ENCODE measurements at places on chromosomes 3 and 15.

DNA sequence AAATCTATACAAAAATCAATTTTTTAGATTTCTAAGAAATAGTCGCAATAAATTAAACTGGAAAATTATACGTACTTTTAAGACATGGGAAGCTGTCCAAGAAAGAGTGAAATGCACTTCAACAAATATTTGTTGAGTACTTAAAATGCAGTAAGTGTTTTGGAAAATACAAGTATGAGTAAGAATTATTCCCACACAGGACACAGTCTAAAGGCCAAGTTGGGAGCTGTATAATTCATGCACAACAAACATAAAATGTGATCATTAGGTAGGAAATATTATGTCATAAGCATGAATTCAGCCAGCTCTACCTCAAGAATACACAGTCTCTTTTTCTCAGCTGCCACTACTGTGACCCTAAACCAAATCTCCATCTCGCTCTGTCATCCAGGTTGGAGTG, 267.6 kb downstream of the CNTN3 start:
- no peak for DNase-seq

DNA sequence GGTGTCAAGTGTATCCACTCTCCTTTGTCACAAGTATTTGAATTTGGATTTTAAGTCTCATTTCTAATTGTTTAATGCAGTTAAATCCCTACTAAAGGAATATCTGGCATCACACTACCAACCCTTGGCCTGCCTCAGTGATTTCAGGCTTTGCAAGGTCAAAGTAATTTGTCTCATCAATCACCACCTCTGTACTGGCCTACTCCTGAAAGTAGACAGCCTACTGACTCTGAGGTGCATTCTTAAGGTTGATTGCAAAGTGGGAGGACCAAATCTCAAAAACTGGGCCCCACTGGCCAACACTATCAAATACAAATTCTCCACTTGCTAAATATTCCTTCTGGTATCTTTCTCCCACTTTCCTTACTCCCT, 851 bp upstream of the TEX55 start:
- no peak for DNase-seq

GRCh38 chr3:7437231-7437630, 576.3 kb downstream of the GRM7 start:
- no peak for DNase-seq

- no peak for DNase-seq
Observed at GRCh38 chr15:86644339-86644738, 564.7 kb downstream of the AGBL1 start.

GRCh38 chr15:28983432-28984311, 97.9 kb downstream of the APBA2 start:
- DNase-seq: no peak

DNA sequence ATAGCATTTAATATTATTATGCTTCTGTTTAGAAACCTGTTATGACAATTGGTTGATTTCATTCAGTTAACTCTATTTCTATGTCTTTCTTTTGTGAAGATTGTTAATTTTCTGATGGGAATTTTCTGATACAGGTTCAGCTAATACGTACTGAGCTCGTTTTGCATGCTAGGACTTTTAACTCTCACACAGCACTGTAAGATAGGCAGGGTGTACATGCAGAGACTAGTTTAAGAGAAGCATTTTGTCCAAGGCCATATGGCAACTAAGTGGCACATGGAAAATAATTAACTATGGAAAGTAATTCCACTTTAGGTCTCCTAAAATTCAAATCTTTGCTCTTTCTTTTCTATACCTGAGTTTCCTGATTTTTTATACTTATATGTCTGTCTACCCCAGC, 81.9 kb downstream of the IL1RAP start:
- no peak for DNase-seq

DNA sequence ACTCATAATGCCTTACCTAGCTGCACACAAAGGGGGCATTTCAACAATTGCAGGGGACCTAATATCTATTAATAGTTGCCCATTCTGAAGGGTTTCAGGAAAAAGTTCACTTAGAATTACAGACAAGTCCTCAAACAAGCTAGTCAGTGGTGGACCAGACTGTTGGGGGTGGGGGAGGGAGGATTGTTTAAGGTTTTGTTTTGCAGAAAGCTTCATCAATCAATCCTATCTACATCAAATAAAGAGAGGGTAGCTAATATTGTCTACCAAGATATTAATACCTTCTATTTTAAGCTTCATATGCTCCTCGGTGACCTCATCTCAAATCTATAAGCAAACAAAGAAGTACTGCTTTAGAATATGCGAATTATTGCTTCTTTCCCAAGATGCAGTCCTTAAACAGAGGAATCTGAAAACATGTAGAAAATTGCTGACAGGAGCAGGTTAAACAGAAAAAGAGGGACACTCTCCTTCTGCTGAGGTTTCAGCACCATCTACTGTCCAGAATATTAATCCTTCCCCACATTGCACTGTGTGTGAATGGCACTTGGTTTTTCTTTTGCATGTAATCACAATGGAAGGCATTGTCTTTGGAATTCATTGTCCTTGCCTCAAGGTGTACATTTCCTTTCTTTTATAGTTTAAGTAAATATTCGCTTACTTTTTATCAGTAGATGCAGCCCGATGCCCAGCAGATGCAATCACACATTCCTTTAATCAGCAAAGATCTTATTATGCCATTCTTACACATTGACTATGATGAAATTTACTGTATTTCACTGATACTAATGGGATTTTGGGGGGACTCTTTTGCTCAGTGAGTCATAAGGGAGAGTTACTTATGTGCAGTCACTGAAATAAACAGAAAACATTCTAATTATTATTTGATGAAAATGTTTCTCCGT, 94.7 kb downstream of the IL5RA start:
- DNase-seq: no peak

- DNase-seq: no peak
Observed at GRCh38 chr15:29680465-29681165, 141.7 kb downstream of the TJP1 start.

- DNase-seq: no peak
Observed at GRCh38 chr15:39315206-39315850, 265.6 kb upstream of the THBS1 start.

DNA sequence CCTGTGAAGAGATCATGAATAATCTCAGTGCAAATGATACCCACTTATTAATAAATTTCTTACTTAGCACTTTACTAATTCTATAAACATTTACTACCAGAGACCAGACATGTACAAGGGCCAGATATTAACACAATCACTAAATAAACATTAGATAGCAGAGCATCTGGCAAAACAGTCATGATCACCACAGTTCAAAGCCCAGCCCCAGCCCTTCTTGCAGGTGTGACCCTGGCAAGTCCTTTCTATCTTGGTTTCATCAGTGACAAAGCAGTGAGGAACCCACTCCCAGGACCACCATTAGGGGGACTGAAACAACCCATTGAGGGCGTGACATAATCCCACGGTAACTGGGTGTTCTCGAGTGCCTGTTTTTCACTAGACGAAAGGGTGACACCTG, 11.6 kb downstream of the ZXDC start:
- DNase-seq: no peak

- peak; percentile 76 for DNase-seq
Observed at GRCh38 chr3:18438586-18438985, 13.4 kb upstream of the SATB1 start.

DNA sequence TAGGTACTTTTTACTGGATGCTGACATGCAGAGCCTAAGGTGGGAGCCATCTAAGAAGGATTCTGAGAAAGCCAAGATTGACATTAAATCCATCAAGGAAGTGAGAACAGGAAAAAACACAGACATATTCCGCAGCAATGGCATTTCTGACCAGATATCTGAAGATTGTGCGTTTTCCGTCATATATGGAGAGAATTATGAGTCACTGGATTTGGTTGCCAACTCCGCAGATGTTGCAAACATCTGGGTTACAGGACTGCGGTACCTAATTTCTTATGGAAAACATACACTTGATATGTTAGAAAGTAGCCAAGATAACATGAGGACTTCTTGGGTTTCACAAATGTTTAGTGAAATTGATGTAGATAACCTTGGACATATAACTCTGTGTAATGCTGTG, 125.1 kb downstream of the PLCL2 start:
- no peak for DNase-seq

- DNase-seq: peak; percentile 23
Observed at GRCh38 chr3:187999821-188000220, 154.1 kb upstream of the LPP start.

DNA sequence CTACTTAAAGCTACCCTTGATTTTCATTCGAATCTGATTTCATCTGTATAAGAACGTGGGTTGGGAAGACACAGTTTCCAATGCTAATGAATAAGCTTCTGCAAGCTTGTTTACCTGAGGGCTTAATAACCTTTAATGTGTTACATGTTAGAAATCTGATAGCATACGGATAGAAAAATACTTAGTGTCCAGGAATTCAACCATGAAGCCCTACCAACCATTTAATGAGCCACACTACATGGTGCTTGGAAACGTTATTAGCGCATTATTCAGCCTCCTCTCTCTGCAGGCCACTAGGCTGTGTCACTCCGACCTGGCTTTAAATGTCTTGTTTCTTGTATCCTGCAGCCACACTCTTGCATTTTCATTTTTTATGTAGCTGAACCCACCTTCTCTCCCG, 1.6 kb downstream of the FAM81A start:
- DNase-seq: no peak

DNA sequence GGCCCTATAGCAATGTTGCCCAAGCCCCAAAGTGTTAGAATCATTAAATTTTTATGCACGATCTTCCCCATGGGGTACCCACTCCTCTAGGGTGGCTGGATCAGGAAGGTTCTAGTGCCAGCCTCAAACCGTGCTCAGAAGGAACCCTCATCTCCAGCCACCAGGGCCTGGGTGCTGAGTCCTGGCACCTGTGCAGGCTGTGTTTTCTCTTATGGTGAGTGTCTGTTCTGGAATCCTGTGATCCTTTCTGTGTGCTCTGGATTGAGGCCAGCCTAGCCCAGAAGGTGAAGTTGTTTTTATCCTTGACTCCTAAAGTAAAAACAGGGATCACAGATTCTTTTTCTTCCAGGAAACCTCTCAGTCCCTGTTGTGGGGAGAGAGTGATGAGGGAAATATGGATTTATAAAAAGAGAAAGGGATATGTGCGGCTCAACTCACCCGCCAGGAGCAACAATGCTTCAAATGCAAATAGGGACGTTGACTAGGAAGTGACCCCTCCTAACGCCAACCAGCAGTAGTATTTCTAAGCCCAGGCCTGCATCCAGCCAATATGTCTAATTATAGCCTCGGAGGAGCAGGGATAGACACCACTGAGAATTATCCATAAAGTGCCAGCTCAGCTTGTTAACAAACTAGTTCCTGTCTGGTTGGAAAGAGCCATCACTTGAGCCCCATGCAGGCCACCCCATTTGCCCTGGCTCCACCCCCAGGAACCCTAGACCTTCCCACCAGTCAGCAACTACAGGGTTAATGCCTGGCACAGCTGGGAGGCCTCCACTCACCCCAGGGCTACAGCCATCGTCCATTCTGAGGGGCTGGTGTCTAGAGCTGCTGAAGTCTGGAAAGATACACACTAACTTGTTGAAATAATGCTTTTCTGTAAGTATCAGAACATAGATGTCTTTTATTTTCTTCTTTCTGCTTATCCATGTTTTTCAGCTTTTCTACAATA, 513.5 kb upstream of the PROK2 start:
- no peak for DNase-seq

GRCh38 chr3:150743508-150743907, 19.5 kb downstream of the SIAH2 start:
- no peak for DNase-seq

DNA sequence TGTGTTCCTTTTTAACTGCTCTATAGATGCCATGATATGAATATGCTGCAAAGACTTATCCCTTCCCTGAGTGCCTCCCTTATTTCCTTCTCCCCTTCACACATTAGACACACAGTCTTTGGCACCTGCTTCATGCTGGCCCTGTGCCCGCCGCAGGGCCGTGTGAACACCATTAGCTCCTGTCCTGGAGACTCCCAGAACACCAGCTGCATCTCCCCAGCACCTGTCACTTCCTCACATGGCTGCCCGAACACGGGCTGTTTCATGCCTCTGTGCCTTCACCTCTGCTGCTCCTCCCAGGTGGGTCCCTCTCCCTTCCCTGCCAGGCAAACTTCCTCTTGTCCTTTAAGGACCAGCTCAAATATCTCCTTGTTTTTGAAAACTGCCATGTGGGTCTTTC, 40.5 kb upstream of the SEC13 start:
- no peak for DNase-seq

GRCh38 chr15:68797191-68797590, 23.5 kb downstream of the ANP32A start:
- peak; percentile 47 for DNase-seq

- peak; percentile 91 for DNase-seq
Observed at GRCh38 chr3:128153156-128154041, at the start of gene EEFSEC. TSS of gene EEFSEC (plus strand) at chr3:128153481. CDS start at chr3:128153508, 27 bp downstream.

GRCh38 chr3:155605571-155605970, 139.3 kb downstream of the PLCH1 start:
- DNase-seq: no peak

- DNase-seq: no peak
Observed at GRCh38 chr15:82106679-82107078, 60.9 kb upstream of the MEX3B start.

GRCh38 chr3:149080699-149081091, 5.6 kb downstream of the HLTF start:
- no peak for DNase-seq

- peak; percentile 90 for DNase-seq
Observed at GRCh38 chr3:46293991-46294833, 52.0 kb downstream of the CCR3 start.

GRCh38 chr15:51846463-51847230, 17.2 kb downstream of the TMOD3 start:
- no peak for DNase-seq

DNA sequence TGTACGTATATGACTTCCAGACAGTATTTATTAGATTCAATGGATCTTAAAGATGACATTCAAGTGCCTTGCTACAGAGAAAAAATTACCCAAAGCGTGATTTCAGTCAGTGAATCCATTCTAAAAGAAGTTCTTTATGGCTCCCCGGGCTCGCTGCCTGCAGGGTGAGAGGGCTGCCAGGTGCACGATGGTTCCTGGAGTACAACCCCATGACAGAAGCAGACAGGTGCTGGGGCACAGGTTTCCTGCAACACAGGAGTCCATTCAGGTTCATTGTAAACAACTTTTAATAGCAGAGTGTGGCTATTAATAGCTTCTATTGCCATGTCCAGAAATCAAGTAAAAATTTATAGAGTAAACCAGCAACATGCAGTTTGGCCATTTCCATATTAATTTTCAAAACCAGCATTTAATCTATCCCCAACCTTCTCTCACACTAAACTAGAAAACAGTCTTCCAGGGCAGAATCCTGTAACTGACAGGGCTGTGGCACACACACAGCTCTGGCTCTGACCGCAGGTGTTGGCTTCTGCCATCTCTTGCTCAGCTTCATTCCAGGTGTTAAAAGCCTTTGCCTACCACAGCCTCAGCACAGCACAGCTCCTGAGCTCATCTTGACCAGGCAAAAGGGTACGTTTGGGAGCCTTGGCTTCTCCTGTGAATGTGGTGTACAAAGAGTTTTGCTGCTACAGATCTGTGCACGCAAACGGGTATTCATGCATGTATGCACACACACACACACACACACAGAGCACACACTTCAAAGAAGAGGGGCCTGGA, 185.9 kb downstream of the MEX3B start:
- no peak for DNase-seq

GRCh38 chr3:194268654-194269512, 82.2 kb downstream of the CPN2 start:
- no peak for DNase-seq
